ENCODE measurements at places on chromosomes 12 and 14. TPM values are rescaled to one million over a fixed set of nuclear protein-coding genes. Genes with fewer than 3 reads are reported as not detected.
A peak's percentile ranks its signal among the peaks of the same experiment; 100 is the strongest.

GRCh38 chr12:93778306-93778705, 101.1 kb downstream of the CRADD start:
- H3K36me3 ChIP-seq: no peaks in the 10 kb centered on the region
- no peaks in the 10 kb centered on the region for H3K4me1 ChIP-seq
- H3K27ac ChIP-seq: no peak overlapping the region

TTC9 gene
- 0.13 TPM for total RNA-seq

GRCh38 chr12:64669270-64669842, 59.1 kb downstream of the RASSF3 start:
- H3K27me3 ChIP-seq: no peaks in the 10 kb centered on the region
- H3K36me3 ChIP-seq: no peaks in the 10 kb centered on the region
- H3K4me1 ChIP-seq: peaks cover 96% of the 10 kb centered on the region
- peak overlapping the region; percentile 78 for H3K27ac ChIP-seq
- peak overlapping the region; percentile 33 for H3K4me3 ChIP-seq

DNA sequence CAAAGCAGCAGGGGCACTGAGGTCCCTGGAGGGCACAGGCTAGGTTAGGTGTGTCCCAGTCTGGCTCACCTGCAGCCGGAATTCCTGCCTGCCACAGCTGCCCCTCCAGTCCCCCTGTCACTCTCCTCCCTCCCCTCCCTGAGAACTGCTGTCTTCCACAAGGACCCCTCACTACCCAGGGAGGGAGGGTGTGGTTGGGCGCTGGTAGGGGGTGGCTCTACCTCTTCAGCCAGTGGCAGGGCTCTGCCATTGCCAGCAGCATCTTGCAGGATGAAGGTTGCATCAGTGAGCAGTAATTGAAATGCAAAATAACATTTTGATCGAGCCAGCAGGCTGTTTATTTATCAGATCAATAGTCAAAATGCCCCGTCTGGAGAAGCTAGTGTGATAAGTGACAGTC, 45.7 kb downstream of the ESRRB start:
- no peak overlapping the region for H3K27ac ChIP-seq
- 0 out of 2 replicates have a peak, but pooled peaks cover 11% of the 10 kb centered on the region for H3K4me1 ChIP-seq
- H3K36me3 ChIP-seq: no peaks in the 10 kb centered on the region
- no peak overlapping the region for H3K4me3 ChIP-seq
- no peaks in the 10 kb centered on the region for H3K27me3 ChIP-seq

DNA sequence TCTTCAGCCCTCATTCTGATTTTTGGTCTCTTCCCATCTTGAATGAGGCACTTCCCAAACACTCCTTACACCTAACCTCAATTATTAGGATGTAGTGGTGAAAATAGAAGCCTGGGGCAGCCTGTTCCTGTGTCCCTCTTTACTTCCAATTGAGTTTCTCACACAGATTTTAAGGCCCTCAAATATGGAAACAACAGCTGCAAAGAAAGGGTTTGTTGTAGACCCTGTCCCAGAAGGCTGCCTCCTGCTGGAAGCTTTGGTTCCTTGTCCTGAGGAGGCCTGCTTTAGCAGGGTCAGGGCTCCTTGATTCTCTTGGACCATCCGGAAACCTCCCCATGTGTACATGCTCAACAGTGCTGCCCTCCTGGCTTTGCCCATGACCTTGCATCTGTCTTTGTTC, 101.3 kb downstream of the TGFB3 start:
- H3K4me1 ChIP-seq: peaks cover 17% of the 10 kb centered on the region
- peaks cover 2% of the 10 kb centered on the region for H3K36me3 ChIP-seq
- no peak overlapping the region for H3K27ac ChIP-seq

GRCh38 chr12:39272871-39273655, 169.9 kb downstream of the KIF21A start:
- H3K27ac ChIP-seq: no peak overlapping the region
- no peaks in the 10 kb centered on the region for H3K4me1 ChIP-seq
- H3K4me3 ChIP-seq: no peak overlapping the region
- DNase-seq: peak; percentile 24
- no peaks in the 10 kb centered on the region for H3K36me3 ChIP-seq

GRCh38 chr14:33859306-33859705, 91.6 kb downstream of the EGLN3 start:
- no peaks in the 10 kb centered on the region for H3K4me1 ChIP-seq
- H3K27me3 ChIP-seq: 0 out of 2 replicates have a peak, but pooled peaks cover 1% of the 10 kb centered on the region
- H3K36me3 ChIP-seq: no peaks in the 10 kb centered on the region
- H3K4me3 ChIP-seq: no peak overlapping the region

DNA sequence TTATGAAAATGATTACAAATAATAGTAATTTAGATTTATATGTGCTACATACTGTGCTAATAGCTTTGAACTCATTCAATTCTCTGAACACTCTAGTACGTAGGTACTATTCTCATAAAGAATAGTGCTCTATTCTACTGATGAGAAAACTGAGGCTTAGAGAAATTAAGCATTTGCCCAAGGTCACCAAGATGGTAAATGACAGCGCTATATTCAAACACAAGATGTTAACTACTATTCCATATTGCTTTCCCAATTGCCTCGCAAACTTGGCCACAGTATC, 182.9 kb upstream of the GZMB start:
- peak overlapping the region; percentile 0 for H3K4me3 ChIP-seq
- no peaks in the 10 kb centered on the region for H3K36me3 ChIP-seq
- no peak for DNase-seq

NPFF gene
- 0.51 TPM for total RNA-seq

ANKRD33 gene
- total RNA-seq: not detected

DNA sequence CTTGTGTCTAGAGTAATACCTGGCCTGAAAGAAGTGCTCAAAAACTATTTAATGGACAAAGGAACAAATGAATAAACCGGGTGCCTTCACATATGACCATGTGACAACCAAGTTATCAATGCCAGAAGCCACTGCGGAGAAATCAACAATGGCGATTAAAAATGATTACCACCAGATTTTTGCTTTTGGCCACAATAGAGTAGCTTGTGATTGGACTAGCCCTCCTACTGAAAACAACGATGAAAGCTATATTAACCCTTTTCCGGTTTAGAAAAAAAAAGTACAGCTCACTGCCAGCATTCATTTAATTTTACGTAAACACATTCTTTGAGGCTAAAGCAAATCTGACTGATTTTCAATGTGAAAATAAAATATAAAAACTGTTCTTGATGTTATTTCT, 41.6 kb upstream of the TTC7B start:
- DNase-seq: no peak
- no peaks in the 10 kb centered on the region for H3K4me1 ChIP-seq
- H3K36me3 ChIP-seq: no peaks in the 10 kb centered on the region
- no peak overlapping the region for H3K27ac ChIP-seq
- no peaks in the 10 kb centered on the region for H3K27me3 ChIP-seq

DNA sequence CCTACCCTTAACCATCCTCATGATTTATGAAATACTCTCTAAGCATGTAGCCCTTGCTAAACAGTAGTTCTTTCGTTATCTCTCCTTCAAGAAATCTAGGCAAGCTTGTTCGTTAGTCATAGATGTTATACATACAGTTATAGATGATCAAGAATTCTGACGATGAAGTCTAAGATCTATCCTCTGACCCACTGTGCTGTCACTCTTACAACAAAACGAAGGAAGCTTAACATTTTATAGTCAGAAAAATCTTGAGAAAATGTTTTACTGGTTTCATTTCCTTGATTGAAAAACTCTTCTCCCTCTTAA, 68.9 kb downstream of the SPPL3 start:
- H3K27me3 ChIP-seq: no peaks in the 10 kb centered on the region
- no peak overlapping the region for H3K4me3 ChIP-seq
- H3K36me3 ChIP-seq: no peaks in the 10 kb centered on the region

- H3K27ac ChIP-seq: no peak overlapping the region
- H3K27me3 ChIP-seq: peaks cover 8% of the 10 kb centered on the region
- DNase-seq: no peak
- no peak overlapping the region for H3K4me3 ChIP-seq
- H3K36me3 ChIP-seq: no peaks in the 10 kb centered on the region
These were observed 57.2 kb downstream of the PIWIL1 start for GRCh38 chr12:130394906-130395305.

KIF26A gene
- not detected for total RNA-seq

CSRP2 gene
- 9.0 TPM for total RNA-seq

- no peak for DNase-seq
- no peaks in the 10 kb centered on the region for H3K27me3 ChIP-seq
- H3K4me3 ChIP-seq: no peak overlapping the region
- no peaks in the 10 kb centered on the region for H3K36me3 ChIP-seq
- H3K27ac ChIP-seq: no peak overlapping the region
These were observed 42.1 kb downstream of the CFAP251 start for GRCh38 chr12:121960541-121960940.

DNA sequence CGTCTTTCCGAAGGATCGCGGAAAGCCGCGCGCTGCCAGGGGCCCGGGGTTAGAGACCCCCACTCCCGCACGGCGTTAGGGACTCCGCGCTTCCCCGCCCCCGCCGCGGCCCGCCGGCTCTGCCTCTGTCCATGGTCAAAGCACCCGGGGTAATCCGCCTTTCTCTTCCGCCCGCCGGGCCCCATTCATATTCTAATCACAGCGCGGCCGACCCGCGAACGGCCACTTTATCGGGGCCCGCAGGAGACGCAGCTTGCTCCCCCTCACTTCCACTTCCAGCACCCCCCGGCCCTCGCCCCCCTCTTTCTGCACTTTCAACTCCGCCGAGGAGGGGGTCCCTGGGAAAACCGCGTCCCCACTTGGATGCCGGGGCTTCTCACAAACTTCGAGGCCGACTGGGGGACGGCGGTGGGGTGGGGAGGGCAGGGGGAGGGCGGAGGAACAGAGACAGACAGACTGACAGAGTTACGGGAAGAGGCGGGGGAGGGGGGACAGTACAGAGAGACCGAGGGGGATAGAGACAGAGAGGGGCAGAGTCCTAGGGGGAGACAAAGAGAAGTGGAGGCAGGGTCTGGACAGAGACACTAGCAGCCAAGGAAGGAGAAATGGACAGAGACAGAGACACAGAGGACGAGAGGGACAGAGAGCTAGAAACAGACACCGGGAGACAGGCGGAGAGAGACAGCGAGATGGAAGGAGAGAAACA, 1.1 kb upstream of the RFX4 start:
- no peaks in the 10 kb centered on the region for H3K36me3 ChIP-seq
- H3K27ac ChIP-seq: no peak overlapping the region
- no peak for DNase-seq
- no peak overlapping the region for H3K4me3 ChIP-seq
- H3K4me1 ChIP-seq: no peaks in the 10 kb centered on the region
- H3K27me3 ChIP-seq: peaks cover 19% of the 10 kb centered on the region
